ENCODE measurements at places on chromosomes 2 and 18.

- no peak for DNase-seq
Measured at GRCh38 chr2:216664593-216665034, 30.7 kb downstream of the IGFBP5 start.

- DNase-seq: peak; percentile 29
Measured at GRCh38 chr2:224401641-224402342, at the start of gene FAM124B. TSS of gene FAM124B (minus strand) at chr2:224402107. CDS start at chr2:224401768, 339 bp downstream.

DNA sequence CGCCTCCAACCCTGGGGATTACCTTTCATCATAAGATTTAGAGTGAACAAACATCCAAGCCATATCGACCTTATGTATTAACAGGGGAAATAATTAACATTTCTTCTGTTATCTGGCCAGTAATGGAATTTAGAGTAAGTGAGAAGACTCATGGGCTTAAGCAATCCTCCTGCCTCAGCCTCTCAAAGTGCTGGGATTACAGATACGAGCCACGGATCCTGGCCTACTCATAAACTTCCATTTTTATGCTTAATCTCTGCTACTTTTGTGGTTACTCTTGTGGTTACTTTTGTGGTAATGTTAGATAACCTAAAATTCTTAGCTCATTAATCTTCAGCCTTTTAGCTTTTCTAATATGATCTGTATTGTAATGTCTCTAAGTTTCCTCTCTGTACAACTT is 159.3 kb upstream of the SLC8A1 start:
- no peak for DNase-seq

DNA sequence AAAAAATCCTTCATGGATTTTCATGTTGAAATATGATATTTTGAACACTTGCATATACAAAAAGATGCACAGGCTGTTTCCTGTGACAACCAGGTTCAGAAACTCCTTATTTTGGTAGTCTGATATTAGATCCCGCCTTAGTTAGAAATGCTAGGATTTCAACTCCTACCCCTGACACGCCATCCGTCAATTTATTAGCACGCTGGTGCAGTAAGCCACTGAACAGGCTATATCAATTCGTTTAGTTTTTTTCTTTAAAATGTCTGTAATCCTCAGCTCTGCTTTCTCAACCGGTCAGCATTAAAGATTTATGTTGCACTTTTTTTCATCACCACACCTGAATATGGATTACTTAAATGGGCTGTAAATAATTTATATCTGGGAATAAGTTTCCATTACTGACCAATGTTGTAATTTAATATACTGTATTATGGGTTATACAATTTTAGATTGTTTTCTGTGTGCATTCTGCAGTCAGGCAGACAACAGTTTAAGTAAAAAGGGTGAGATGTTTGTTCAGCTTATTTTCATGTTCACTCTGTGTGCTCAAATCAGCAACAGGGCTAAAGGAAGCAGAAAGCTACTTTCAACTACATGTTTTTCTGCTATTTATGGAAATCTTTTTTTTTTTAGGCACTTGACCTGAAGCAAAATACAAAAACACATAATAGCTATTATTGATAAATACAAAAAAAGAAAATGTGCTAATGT is 227.7 kb downstream of the ARHGAP15 start:
- no peak for DNase-seq

GRCh38 chr18:77250926-77251729 is 1.5 kb downstream of the GALR1 start:
- no peak for DNase-seq

GRCh38 chr2:45649462-45649857 is 2.0 kb upstream of the PRKCE start:
- DNase-seq: no peak

GRCh38 chr18:26479065-26479680 is 69.2 kb downstream of the KCTD1 start:
- no peak for DNase-seq

DNA sequence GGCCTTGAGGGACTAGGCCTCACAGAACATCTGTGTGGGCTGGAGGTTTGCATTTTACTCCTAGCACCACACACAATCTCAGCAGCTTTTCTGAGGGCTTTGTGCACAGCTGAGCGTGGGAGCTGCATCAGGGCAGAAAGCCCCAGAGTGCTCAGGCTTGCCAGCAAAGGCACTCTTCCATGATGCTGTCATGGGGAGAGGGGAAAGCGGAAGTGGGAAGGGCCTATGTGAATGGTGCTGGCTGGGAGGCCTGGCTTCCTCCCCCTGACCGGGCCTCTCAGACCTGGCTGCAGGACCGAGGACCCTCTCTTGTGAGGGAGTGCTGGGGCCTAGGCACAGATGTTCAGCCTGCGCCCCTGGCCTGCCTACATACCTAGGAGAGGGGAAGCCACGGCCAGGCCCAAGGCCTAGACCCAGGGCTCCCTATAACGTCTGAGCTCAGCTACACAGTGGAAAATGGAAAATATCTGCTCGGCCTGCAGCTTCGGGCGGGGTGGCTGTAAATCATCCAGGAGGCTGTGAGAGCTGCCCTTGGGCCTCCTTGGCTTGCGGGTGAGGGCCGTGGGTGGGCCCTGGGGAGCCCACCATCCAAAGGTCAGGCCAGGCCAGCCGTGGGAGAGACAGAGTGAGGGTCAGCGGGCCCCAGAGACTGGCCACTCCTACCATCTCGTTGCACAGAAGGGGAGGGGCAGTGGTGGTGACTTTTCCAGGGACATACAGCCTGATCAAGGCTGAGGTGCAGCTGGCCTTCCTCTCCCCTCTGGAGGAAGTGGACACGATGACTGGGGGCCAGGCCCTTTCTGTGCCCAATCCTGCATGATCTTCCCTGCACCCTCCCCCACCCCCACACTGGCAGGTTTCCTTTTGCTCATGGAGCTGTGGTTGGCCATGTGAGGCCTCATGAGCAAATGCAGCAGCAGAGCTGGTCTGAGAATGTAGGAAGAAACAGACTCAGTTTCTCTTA is 22.8 kb downstream of the GLI2 start:
- DNase-seq: no peak

DNA sequence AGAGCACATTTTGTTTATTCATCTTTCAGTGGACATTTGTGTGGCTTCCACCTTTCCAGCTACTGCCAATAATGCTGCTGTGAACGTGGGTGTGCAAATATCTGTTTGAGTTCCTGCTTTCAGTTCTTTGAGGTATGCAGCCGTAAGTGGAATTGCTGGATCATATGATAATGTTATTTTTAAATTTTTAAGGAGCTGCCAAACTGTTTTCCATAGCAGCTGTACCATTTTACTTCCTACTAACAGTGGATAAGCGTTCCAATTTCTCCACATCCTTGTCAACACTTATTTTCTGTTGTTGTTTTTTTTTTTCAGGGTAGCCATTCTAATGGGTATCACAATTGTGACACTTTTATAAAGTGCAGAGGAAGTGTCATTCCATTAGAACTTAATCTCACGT is 162.5 kb downstream of the NCK2 start:
- DNase-seq: no peak

- DNase-seq: peak; percentile 77
Measured at GRCh38 chr2:239927424-239927981, 97.6 kb downstream of the NDUFA10 start.

GRCh38 chr18:12028040-12028628 is 46.8 kb downstream of the IMPA2 start:
- DNase-seq: no peak

DNA sequence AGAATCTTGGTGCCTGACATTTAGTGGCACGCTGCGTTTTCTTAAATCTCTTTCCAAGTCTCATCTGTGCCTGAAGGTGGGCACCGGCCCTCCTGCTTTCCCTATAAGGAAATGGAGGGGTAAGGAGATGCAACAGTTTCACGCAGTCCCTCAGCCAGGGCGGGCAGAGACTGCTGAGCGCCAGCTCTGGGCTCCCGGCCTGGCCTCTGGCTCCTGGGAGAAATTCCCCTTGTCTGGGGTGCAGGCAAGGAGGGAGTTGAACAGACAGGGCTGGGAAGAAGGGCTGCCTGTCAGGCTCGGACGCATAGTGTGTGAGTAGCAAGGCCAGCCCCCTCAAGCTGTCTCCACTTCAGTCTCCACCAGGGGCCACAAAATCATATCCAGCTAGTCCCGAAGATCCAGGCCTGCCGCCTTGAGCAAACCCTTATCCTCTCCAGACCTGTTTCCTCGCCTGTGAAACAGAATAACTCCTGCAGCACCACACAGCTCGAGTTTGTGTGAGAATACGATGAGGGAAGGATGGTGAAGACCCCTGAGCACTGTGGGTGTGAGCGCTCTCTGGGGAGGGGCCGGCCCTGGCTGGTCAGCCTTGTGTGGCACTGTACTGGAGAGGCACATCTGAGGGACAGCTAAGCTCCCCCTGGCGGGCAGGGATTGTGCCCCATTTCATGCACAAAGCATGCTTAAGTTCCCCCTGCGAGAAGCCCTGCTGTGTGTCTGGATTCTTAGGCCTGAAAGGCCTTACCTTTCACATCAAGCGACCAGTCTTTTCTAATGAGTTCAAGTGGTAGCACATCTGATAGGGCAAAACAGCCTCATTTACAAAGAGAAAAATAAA is 33.8 kb downstream of the SDC1 start:
- no peak for DNase-seq

DNA sequence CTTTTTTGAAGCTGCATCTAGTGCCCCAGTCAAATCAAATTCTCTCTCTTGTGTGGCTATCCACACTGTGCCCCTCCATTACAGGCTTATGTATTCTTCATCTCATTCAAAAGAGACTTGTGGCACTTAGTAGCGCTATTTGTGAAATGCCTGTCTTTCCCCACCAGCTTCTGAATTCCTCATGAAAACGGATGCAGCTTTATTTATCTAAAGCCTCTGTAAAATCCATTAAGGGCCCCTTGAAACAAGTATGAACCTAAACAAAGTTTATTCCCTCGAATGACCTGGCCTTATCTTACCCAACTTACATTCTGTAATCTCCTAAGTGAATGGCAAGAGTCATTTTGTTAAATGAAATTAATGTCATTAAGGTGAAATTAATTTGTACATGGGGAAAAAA is 417.4 kb upstream of the PIK3C3 start:
- DNase-seq: no peak

DNA sequence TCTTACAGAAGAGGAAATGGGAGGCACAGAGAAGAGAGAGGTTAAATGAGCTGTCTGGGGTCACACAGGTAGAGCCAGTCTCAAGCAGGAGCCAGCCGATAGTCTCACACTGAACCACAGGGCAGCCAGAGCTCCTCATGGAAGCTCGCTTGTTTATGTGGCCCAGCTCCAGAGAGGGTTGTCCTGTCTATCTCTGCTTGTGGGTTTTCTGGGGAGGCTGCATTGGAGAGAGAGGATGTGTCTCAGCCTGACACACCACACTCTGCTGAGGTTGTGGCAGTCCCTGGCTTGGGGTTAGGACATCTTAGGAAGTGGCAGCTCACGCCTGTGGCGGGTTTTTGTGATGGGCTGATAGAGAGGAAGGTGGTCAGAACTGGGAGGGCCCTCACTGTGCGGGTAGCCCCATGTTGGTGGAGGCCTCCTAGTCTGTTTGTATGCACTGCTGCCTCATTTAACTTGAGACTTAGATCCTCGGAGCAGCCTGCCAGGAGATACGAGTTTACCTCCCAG is 52.3 kb downstream of the TCF7L1 start:
- no peak for DNase-seq

DNA sequence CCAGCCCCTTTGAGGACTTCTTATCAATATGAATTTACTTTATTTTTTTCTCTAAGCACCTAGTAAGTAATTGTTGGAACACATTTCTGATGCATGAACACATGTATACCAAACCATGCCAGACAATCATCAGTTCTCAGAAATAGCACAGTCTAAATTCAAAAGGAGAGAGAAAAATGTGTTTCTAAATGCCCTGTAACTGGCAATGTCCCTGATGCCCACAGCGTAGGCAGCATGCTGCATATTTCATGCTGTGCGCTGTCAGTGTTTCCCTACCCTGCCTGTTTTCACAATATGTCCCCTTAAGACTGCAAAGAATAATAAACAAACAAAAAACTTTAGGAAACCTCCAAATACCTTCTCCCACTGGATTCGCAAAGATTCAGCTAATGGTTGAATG is 881.0 kb upstream of the CHAC2 start:
- no peak for DNase-seq

- no peak for DNase-seq
Measured at GRCh38 chr2:234191819-234192407, 141.4 kb downstream of the SPP2 start.

DNA sequence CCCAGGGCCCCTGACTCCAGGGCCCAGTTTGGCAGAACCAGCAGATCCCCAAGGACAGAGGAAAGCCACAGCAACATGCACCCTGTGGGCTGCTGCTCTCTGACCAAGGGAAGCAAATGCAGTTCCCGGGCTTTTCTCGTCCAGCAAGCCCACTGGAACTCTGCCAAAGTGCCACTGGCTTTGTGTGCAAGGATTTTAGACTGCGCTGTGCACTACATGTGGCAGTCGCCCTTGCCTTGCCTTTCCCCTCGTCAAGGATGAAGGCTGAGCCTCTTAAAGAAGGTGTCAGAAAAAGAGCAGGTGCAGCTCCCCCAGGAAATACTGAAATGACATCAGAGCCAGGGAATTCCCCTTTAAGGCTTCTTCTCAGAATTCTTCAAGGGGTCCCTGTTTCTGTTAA is 199.2 kb downstream of the TFCP2L1 start:
- no peak for DNase-seq

DNA sequence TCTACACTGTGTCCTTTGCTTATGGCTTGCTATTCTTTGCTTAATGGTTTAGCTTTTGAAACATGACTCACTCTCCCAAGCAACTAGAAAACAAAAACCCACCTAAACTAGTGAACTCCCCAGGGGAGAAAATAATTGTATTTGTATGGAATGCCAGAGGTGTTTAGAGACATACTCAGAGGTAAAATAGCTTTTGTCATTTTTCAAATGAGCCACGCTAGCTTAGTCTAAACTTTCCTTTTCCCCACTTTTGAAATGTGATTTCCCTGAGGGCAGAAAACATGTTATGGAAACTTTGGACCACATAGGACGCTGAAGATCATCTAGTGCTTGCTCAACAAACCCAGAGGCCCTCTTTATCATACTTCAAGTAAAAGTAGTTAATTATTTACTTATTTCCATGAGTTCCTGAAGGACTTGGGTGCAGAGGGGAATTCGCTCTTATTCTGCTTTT is 16.5 kb upstream of the CYTIP start:
- DNase-seq: no peak

- no peak for DNase-seq
Measured at GRCh38 chr2:127161176-127162136, 54.5 kb upstream of the BIN1 start.

- no peak for DNase-seq
Measured at GRCh38 chr18:990197-990596, 85.5 kb downstream of the ADCYAP1 start.

- DNase-seq: no peak
Measured at GRCh38 chr18:834082-834720, 22.2 kb upstream of the YES1 start.

GRCh38 chr2:41496908-41497307 is 550.9 kb upstream of the PKDCC start:
- DNase-seq: no peak

- DNase-seq: no peak
Measured at GRCh38 chr2:187544371-187545080, 9.7 kb downstream of the TFPI start.

Data from CD4-positive, alpha-beta T cell treated with Interleukin-15 for 4 hours (primary cell).